ENCODE measurements at places on chromosomes 2 and 18. TPM values are rescaled to one million over a fixed set of nuclear protein-coding genes. Genes with fewer than 3 reads are reported as not detected.
A peak's percentile ranks its signal among the peaks of the same experiment; 100 is the strongest.

DNA sequence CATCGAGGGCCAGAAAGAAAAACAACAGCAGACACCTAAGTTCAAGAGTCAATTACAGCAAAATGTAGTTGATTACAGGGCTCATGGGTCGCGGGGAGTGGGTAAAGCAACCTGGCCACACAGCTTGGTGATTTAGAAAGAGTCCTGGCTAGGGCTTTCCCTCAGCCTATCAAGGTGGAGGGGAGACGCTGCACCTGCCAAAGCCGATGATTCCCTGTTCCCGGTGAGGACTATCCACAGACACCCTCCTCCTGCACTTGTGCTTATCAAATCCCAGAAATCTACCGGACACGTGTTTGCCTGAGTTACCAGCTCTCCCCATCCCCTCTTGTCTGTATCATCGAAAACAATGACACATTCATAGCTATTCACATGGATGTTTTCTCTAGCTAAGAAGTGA lies 7.0 kb upstream of the SOX11 start:
- H3K27me3 ChIP-seq: peaks cover 9% of the 10 kb centered on the region
- no peak overlapping the region for H3K4me3 ChIP-seq
- no peaks in the 10 kb centered on the region for H3K4me1 ChIP-seq
- H3K27ac ChIP-seq: no peak overlapping the region
- no peak for DNase-seq

- no peaks in the 10 kb centered on the region for H3K27me3 ChIP-seq
- peaks cover 83% of the 10 kb centered on the region for H3K4me1 ChIP-seq
- DNase-seq: peak; percentile 56
- peak overlapping the region; percentile 61 for H3K4me3 ChIP-seq
- H3K36me3 ChIP-seq: peaks cover 31% of the 10 kb centered on the region
Observed at GRCh38 chr2:27960237-27960912, 69.8 kb downstream of the BABAM2 start.

- H3K36me3 ChIP-seq: peaks cover 2% of the 10 kb centered on the region
- H3K4me3 ChIP-seq: peak overlapping the region; percentile 40
- H3K27me3 ChIP-seq: no peaks in the 10 kb centered on the region
- peaks cover 46% of the 10 kb centered on the region for H3K4me1 ChIP-seq
Observed at GRCh38 chr2:24517247-24517646, 26.2 kb downstream of the NCOA1 start.

GRCh38 chr18:31039426-31039825 lies 3.1 kb downstream of the DSC3 start:
- H3K27ac ChIP-seq: no peak overlapping the region

- no peak for DNase-seq
- H3K27me3 ChIP-seq: no peaks in the 10 kb centered on the region
- H3K4me1 ChIP-seq: no peaks in the 10 kb centered on the region
- H3K36me3 ChIP-seq: no peaks in the 10 kb centered on the region
Observed at GRCh38 chr2:34401186-34401585, 802.1 kb upstream of the FAM98A start.

DNA sequence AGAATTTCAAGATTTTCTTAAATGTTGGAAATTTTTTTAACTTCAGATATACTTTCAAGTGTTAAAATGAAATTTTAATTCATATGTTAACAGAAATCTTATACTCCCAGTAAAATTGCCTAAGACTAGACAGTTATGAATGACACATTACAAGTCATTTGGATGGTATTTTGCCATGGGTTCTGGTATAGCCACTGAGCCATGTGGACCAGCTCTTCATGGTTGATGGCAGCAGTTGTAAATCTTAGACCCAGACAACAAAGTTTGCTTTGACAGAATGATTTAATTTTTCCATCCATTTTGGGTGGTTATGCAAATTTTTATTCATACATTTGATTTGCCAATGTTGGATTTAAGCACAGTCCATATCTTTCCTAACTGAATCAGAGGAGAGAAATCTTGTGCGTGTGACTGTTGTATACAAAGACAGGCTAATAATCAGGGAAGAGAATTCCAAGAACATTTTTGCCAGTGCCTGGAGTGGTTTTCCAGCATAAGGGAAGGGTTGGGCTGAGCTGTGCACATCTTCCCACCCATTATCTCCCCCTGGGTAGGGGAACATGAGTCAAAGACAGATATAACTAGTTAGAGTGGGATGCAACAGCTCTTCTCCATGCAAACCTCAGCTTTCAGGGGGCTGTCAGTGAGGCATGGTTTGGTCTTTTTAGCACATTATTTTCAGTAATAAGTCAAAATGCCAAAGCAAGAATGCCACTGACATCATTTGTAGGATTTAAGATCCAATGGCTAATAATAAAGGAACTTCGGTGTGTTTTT lies 28.1 kb upstream of the INPP4A start:
- no peak overlapping the region for H3K4me3 ChIP-seq
- H3K4me1 ChIP-seq: peaks cover 20% of the 10 kb centered on the region
- H3K36me3 ChIP-seq: peaks cover 11% of the 10 kb centered on the region
- no peak overlapping the region for H3K27ac ChIP-seq
- H3K27me3 ChIP-seq: no peaks in the 10 kb centered on the region

DNA sequence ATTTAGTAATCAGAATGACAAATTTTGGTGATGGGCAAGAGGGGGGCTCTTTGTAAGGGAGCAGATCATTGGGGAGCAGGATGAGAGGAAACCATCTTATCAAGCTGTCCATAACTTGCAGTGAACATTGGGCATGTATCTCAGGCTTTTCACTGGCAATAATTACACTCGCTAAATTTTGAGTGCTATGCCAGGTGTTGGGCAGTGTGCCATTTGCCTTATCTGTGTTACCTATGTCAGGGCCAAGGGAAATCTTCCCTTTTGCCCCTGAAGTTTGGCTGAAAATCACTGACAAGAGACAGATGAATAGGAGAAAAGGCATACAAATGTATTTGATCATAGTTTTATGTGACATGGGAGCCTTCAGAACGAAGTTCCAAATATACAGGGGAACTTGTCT lies 39.0 kb downstream of the NOSTRIN start:
- no peak overlapping the region for H3K4me3 ChIP-seq
- H3K4me1 ChIP-seq: peaks cover 8% of the 10 kb centered on the region
- H3K27ac ChIP-seq: no peak overlapping the region
- no peaks in the 10 kb centered on the region for H3K27me3 ChIP-seq
- no peaks in the 10 kb centered on the region for H3K36me3 ChIP-seq
- DNase-seq: no peak

DNA sequence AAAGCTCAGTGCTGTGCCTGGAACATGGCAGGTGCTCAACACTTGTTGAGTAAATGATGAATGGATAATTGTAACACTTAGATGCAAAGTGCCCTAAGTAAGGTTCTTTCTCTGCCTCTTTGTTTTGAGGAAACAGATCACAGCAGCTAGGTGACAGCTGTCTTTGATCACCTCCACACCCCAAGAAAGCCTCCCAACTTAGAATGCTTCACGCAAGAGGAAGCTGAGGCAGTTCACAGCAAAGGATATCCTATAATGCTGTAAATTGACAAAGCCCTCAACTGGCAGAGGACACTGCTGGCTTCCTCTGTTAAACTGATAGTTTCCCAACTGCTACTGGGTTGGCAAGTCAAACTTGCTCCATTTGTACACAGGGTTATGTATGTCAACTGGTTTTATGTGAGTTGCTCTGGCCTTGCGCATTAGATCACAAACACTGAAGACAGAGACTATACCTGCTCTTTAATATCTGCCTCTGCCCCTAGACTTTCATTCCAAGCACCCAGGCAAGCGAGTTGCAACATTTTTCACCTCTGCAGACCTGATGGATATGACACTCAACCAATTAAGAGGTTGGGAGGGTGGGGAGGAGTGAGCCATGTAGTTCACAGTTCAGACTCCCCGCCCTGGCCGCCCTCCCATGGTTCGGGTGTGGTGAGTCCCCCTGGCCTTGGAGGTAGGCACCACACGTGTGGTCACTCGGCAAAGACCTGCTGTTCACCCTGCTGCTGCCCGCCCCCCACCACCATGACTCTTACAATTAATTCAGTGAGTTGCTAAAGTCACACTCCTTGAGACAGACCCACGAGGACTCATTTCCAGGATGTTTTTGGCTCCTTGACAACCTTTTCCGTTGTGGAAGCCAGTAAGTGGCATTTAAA lies 4.8 kb upstream of the MALL start:
- H3K27ac ChIP-seq: no peak overlapping the region
- no peak for DNase-seq
- H3K4me3 ChIP-seq: no peak overlapping the region
- no peaks in the 10 kb centered on the region for H3K4me1 ChIP-seq

DNA sequence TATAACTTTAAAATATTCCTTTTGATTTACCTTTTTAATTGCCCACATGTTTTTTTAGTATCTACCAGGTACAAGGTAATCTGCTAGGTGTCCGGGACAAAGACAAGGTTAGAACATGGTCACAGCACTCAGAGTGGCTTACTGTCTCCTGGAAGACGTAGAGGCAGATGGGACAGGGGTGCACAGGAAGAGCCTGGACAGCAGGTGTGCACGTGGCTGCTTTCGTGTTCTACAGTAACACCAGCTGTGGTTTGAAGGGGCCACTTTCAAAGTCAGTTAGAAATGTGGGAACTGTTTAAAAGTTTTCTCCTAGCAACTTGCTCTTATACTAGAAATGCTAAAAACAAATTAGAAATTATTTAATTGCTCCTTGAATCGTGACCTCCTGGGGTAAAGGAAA lies 102.9 kb upstream of the ALPP start:
- no peak overlapping the region for H3K4me3 ChIP-seq
- H3K27ac ChIP-seq: no peak overlapping the region
- H3K27me3 ChIP-seq: no peaks in the 10 kb centered on the region
- no peak for DNase-seq

DNA sequence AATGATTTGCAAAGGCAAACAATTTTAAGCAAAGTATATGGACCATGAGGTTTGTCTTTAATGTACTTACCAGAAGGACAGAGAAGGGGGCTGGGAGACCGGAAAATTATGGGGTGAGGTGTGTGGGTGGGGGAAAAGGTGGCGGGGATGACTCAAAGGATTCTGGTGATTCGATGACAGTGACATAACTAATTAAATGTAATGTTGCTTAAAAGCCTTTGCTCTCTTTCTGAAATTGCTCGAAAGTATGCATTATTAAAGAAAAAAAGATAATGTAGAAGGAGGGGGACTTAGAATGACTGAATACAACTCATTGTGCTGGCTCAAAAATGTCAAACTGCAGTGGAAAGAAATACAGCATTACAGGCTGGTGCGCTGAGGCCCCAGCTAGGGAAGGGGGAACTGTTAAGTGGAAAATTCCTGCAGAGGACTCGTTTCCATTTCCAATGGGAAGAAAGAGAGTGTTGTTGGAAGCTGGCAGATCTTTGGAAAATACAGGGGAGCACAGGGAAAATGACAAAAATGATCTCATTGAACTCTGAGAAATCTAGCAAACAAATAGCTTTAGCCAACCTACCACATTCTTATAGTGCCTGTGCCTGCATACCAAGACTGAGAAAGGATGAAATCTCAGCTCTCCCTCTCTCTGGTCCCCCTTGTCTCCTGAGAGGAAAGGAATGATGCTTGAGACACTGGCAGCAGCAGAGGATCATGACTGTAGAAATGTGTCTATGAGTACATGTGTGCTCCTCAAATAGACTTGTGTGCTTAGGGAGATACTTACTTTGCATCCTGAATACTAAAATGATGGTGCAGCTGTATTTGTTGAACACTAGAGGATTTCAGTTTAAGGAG lies 632.4 kb downstream of the NYAP2 start:
- peaks cover 8% of the 10 kb centered on the region for H3K4me1 ChIP-seq
- no peak overlapping the region for H3K27ac ChIP-seq
- no peak overlapping the region for H3K4me3 ChIP-seq
- no peak for DNase-seq
- H3K27me3 ChIP-seq: peaks cover 35% of the 10 kb centered on the region
- H3K36me3 ChIP-seq: no peaks in the 10 kb centered on the region

DNA sequence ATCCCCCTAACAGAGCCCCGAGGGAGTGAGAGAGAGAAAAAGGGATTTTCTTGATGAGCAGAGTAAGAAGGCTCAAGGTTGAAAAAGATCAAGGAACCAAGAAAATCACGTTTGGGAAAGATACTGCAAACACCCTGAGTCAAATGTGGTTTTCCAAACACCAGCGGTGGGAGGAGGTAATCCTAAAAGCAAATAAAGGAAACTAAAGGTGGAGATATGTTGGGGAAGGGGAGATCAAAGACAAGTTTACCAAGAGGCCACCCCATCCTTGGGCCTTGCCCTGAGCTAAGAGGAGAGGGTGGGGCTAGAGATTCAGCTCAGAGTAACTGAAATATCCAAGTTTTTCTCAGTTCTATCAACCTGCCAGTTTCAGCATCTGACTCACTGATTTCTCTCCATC lies 332.3 kb downstream of the ETAA1 start:
- H3K27ac ChIP-seq: no peak overlapping the region
- DNase-seq: no peak
- no peak overlapping the region for H3K4me3 ChIP-seq
- no peaks in the 10 kb centered on the region for H3K4me1 ChIP-seq
- H3K27me3 ChIP-seq: no peaks in the 10 kb centered on the region

- no peak for DNase-seq
- H3K27me3 ChIP-seq: peaks cover 36% of the 10 kb centered on the region
- no peak overlapping the region for H3K27ac ChIP-seq
- no peaks in the 10 kb centered on the region for H3K4me1 ChIP-seq
- no peak overlapping the region for H3K4me3 ChIP-seq
- H3K36me3 ChIP-seq: no peaks in the 10 kb centered on the region
Observed at GRCh38 chr2:170563401-170563800, 151.7 kb upstream of the SP5 start.

DNA sequence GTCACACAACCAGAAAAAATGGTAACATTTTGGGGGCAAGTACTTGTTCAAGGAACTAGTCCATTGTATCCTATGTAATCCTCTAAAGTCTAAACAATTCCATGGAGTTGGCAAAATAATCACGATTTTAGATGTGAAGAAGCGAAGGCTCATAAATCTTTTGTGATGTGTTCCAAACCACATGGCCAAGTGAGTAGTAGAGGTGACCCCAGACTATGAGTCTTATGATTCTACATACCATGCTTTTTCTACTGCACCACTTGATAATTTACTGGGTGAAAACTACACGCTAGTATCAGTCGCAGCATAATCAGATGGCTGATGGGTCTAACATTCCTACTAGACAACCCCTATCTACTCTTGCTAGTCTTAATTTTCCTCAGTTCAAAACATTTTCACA lies 371.4 kb downstream of the OSR1 start:
- no peaks in the 10 kb centered on the region for H3K4me1 ChIP-seq
- H3K4me3 ChIP-seq: no peak overlapping the region
- no peak for DNase-seq

The SCLY gene
- total RNA-seq: 53.8 TPM

The TEX44 gene
- total RNA-seq: not detected

The REG1A gene
- total RNA-seq: not detected

The DSG2 gene
- 0.35 TPM for total RNA-seq

The CD207 gene
- not detected for total RNA-seq

The LIMS3 gene
- 0.93 TPM for total RNA-seq

The PJVK gene
- total RNA-seq: 1.8 TPM
